Osteoblast (primary cell): ENCODE measurements at places on chromosomes 11 and 22.

DNA sequence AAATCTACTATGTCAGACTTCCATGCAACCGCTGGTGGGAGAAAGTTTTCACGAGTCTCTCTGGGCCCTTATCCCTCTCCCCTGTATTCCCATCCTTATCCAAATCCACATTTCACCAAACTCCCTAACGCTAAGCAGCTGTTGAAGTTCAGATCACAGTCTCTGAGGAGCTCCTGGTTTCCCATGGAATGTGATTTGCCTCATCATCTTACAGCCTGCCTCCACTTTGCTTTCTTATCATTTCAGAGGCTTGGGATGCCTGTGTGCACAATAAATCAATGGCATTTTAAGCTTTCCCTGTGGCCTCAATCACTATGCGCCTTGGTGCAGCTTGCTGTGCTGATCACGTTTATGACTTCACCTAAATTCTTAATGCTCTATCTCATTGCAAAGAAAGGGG lies 352.4 kb upstream of the FAT3 start:
- no peak for DNase-seq

DNA sequence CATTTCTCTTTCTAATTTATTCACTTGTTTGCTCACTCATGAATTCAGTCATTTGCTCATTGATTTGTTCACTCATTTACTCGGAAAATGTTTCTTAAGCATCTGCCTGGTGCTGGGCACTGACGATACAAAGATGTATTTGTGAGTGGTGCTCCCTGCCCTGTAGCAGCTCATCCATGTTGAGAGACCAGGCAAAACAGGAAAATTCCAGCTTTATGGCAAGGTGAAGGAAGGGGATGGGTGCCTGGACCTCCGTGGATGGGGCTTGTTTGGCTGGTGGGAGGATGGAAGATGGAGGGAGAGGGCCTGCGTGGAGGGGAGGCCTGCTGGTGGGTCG lies 53.1 kb downstream of the TBC1D22A start:
- no peak for DNase-seq

DNA sequence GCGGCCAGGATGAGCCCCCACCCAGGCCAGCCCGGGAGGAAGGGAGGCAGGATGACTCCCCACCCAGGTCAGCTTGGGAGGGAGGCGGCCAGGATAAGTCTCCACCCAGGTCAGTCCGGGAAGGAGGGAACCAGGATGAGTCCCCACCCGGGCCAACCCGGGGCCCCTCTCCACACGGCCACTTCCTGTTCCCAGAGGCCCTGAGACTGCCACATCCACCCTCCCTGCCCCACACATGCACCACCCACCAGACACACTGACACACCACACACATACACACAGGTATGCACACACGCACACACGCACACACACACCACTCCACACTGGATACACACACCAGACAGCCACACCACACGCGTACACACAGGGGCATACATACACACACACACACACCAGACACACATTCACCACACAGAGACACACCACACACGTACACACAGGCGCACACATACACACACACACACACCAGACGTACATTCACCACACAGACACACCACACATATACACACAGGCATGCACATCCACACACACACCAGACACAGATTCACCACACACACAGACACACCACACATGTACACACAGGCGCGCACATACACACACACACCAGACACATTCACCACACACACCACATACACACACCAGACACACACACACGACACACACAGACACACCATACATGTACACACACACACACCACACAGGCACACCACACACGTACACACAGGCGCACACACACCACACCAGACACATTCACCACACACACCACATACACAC lies 84.9 kb upstream of the PRR5 start:
- DNase-seq: no peak

- no peak for DNase-seq
Observed at GRCh38 chr22:46061124-46061500, 84.2 kb upstream of the WNT7B start.

- DNase-seq: no peak
Observed at GRCh38 chr11:116388146-116388545, 384.6 kb downstream of the BUD13 start.

GRCh38 chr11:1529286-1529685 lies 42.7 kb upstream of the MOB2 start:
- DNase-seq: no peak

DNA sequence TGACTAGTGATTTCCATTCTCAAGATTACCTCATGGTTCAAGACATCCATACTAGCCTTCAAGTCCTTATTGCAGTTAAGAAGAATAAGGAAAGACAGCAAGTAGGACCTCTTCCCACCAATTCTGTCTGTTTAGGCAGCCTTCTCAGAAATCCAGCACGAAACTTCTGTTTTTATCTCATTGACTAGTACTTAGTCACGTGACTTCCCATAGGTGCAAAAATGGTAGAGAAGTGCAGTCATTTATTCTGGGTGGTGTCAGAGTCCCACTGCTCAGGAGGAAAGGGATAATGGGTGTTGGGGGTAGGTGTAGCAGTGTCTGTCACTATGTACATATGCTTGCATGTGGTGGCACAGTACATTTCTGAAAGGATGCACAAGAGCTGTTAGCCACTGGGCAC lies 57.7 kb upstream of the SORL1-AS1 start:
- DNase-seq: no peak

- DNase-seq: peak; percentile 65
Observed at GRCh38 chr22:35380013-35380412, 883 bp upstream of the HMOX1 start.

DNA sequence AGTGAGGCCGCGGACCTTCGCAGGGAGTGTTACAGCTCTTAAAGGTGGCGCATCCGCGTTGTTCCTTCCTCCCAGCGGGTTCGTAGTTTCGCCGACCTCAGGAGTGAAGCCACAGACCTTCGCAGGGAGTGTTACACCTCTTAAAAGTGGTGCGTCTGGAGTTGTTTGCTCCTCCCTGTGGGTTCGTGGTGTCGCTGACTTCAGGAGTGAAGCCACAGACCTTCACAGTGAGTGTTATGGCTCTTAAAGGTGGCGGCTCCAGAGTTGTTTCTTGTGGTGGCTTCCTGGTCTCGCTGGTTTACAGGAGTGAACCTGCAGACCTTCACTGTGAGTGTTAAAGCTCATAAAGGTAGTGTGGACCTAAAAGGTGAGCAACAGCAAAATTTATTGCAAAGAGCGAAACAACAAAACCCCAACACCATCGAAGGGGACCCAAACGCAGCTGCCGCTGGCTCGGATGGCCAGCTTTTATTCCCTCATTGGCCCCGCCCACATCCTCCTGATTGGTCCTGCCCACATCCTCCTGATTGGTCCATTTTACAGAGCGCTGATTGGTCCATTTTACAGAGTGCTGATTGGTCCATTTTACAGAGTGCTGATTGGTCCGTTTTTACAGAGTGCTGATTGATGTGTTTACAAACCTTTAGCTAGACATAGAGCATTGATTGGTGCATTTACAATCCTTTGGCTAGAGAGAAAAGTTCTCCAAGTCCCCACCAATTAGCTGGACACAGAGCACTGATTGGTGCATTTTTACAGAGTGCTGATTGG lies 1.2 kb upstream of the TMEM45B start:
- no peak for DNase-seq
